Suprapubic skin (tissue), 4 donors: ENCODE measurements at places on chromosomes 12 and 14.

- H3K4me3 ChIP-seq, result peak overlapping the region; percentile 66
- DNase-seq, result no peak
- H3K27me3 ChIP-seq, result no peaks in the 10 kb centered on the region
Measured at GRCh38 chr14:68796418-68797101, 3.7 kb upstream of the ZFP36L1 start.

GRCh38 chr12:33012226-33012625 is 115.6 kb upstream of the PKP2 start:
- no peaks in the 10 kb centered on the region for H3K36me3 ChIP-seq
- H3K4me1 ChIP-seq, result no peaks in the 10 kb centered on the region
- no peak overlapping the region for H3K4me3 ChIP-seq
- no peak overlapping the region for H3K27ac ChIP-seq
- no peaks in the 10 kb centered on the region for H3K27me3 ChIP-seq
- DNase-seq, result no peak

DNA sequence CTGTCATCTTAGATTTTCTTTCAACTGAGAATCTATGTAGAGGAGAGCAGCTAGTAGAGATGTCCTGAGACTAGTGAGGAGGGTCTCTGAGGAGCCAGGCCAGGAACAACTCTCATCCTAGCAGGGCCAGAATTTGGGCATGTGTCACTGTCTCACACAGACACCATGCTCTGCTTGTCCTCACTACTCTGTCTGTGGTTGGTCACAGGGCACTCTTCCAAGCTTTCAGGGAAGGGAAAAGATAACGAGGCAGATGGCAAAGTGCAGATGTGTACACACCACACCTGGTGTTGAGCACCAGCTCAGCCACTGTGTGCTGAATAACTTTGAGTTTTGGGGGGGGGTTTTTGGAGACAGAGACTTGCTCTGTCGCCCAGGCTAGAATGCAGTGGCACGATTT is 2.5 kb downstream of the SSPN start:
- peaks cover 35% of the 10 kb centered on the region for H3K4me1 ChIP-seq
- no peaks in the 10 kb centered on the region for H3K27me3 ChIP-seq
- no peak overlapping the region for H3K27ac ChIP-seq
- DNase-seq, result no peak

GRCh38 chr12:93966516-93967133 is 181.8 kb upstream of the PLXNC1 start:
- H3K27ac ChIP-seq, result no peak overlapping the region
- no peak for DNase-seq
- no peaks in the 10 kb centered on the region for H3K27me3 ChIP-seq
- H3K36me3 ChIP-seq, result no peaks in the 10 kb centered on the region
- H3K4me3 ChIP-seq, result no peak overlapping the region
- H3K4me1 ChIP-seq, result no peaks in the 10 kb centered on the region

DNA sequence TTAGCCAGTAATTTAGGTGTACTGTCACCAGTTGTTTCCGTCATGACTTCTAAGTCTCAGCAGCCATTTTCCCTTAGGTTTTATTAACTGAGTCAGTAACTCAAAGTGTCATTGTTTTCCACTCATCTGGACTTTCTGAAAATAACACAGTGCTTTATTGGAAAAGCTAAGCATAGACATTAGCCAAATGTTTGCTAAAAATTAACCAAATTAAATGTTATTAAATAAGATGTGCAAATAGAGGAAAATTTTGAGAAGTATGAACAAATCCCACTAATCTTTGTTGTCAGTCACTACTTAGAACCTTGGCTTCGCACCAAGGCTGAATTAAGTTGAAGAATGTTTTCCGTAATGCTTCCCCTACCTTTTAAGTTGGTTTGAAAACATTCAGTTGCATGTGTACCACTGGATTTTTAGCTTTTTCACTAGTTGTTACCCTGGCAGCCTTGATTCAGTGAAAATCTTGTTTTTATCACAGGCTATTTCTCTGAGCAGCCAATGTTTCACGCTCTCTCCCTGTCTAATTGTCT is 43.0 kb downstream of the BORCS5 start:
- peak overlapping the region; percentile 77 for H3K27ac ChIP-seq
- no peak for DNase-seq

DNA sequence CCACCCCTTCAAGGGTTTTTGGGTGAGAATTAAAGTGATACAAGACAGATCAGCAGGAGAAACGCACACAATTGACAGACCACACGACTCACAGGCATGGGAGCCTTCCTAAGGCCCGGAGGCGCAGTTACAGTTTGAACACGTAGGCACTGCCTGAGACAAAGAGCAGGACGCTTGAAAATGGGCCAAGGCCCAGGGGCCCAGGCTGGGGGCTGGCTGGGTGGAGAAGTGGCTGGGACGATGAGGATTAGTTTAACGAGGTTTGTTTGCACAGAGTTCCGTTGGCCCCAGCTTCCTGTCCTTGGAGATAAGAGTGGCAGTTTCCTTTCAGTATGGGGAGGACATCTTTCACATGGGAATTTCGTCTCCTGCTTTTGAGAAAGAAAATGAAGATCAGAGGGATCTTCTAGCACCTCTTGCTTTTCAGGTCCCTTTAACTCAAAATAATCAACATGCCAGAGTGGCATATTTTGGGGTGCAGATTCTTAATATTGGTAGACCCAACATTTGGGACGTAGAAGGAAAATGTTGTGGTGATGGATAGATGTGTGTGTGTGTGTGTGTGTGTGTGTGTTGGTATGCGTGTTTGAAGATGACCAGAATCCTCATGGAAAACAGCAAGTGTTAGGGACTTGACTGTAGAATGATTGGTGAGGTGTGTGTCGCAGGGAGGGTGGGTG is 44.6 kb downstream of the DLK1 start:
- peaks cover 48% of the 10 kb centered on the region for H3K27me3 ChIP-seq
- H3K4me3 ChIP-seq, result no peak overlapping the region
- peak; percentile 20 for DNase-seq
- no peaks in the 10 kb centered on the region for H3K36me3 ChIP-seq

DNA sequence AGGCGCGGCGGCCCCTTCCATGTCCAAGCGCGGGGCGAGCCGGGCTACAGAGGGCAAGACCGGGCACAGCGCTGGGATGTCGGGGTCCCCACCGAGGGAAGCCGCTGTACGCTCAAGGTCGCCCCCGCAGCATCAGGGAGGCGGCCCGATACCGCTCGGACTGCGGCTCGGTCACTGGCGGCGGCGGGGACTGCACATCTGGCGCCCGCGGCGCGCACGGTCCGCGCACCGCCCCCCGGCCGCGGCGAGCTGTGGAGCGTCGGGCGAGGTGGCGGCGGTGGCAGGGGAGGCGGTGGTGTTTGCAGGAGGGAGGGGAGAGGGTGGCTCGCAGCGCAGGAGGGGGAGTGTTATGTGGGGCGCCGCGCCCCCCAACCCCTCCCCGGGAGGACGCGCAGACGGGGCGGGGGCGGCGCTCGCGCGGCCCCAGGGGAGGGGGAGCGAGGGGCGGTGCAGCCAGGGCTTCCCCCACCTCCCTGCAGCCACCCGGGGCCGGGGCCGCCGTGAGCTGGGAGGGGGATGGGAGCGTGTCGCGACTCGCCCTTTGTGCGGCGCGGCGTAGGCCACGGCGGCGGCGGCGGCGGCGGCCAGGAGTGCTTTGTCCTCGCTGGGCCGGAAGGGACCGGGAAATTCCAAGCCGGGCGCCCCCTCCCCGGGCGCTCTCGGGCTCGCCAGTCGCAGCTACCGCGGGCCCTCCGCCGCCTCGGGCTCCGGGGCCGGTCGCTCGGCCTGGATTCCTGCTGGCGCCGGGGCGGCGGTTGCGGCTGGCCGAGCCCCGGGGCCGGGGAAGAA is at the start of gene NUAK1:
Gene NUAK1, minus strand, starts transcription at position 322 of the 789 bp plus-strand sequence. Its CDS starts 301 bp downstream, at position 21.
- H3K4me3 ChIP-seq, result peak within 1 kb of the TSS; percentile 90
- H3K36me3 ChIP-seq, result no peaks in the 10 kb centered on the region
- peaks cover 2% of the 10 kb centered on the region for H3K27me3 ChIP-seq
- peaks cover 70% of the 10 kb centered on the region for H3K4me1 ChIP-seq
- H3K27ac ChIP-seq, result peak within 1 kb of the TSS; percentile 99

GRCh38 chr14:85308531-85309300 is 221.2 kb upstream of the FLRT2 start:
- no peaks in the 10 kb centered on the region for H3K4me1 ChIP-seq
- DNase-seq, result no peak
- no peaks in the 10 kb centered on the region for H3K27me3 ChIP-seq

DNA sequence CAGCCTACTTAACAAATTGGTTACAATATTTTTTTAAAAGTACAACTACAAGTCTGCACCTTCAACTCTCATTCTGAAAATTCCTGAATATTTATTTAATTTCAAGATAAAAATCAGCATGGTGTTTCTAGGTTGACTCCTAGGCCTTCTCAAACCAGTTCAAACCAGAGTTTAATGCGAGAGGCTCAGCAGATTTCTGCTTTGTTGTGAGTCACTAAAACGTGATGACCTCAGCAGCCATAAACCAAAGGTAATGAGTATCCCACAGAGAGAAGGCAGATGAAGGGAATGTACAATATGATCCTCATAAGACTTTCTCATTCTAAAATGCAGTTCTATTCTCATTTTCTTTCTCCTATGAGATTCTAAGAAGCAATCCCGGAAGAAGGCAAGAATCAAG is 1.5 kb downstream of the PRDM4 start:
- H3K27ac ChIP-seq, result no peak overlapping the region
- peaks cover 31% of the 10 kb centered on the region for H3K36me3 ChIP-seq
- H3K4me3 ChIP-seq, result peak overlapping the region; percentile 92
- no peak for DNase-seq
- H3K4me1 ChIP-seq, result peaks cover 27% of the 10 kb centered on the region
- H3K27me3 ChIP-seq, result no peaks in the 10 kb centered on the region

GRCh38 chr12:31517994-31518393 is 72.9 kb downstream of the DENND5B start:
- peaks cover 4% of the 10 kb centered on the region for H3K4me1 ChIP-seq
- H3K36me3 ChIP-seq, result no peaks in the 10 kb centered on the region
- H3K4me3 ChIP-seq, result no peak overlapping the region
- no peak for DNase-seq
- H3K27ac ChIP-seq, result no peak overlapping the region

GRCh38 chr12:93157279-93157678 is 220.4 kb upstream of the NUDT4 start:
- no peaks in the 10 kb centered on the region for H3K36me3 ChIP-seq
- DNase-seq, result no peak
- no peaks in the 10 kb centered on the region for H3K27me3 ChIP-seq
- H3K27ac ChIP-seq, result no peak overlapping the region
- no peak overlapping the region for H3K4me3 ChIP-seq

GRCh38 chr12:16385782-16386646 is 38.6 kb downstream of the MGST1 start:
- DNase-seq, result no peak
- H3K27me3 ChIP-seq, result no peaks in the 10 kb centered on the region
- H3K4me1 ChIP-seq, result no peaks in the 10 kb centered on the region
- H3K4me3 ChIP-seq, result no peak overlapping the region
- H3K36me3 ChIP-seq, result no peaks in the 10 kb centered on the region

GRCh38 chr14:105379946-105380345 is 18.4 kb upstream of the TEX22 start:
- no peaks in the 10 kb centered on the region for H3K27me3 ChIP-seq
- H3K27ac ChIP-seq, result no peak overlapping the region
- no peak overlapping the region for H3K4me3 ChIP-seq
- no peak for DNase-seq
- H3K4me1 ChIP-seq, result peaks cover 13% of the 10 kb centered on the region
- peaks cover 46% of the 10 kb centered on the region for H3K36me3 ChIP-seq

- H3K36me3 ChIP-seq, result no peaks in the 10 kb centered on the region
- H3K4me1 ChIP-seq, result peaks cover 29% of the 10 kb centered on the region
- H3K27ac ChIP-seq, result peak overlapping the region; percentile 91
Measured at GRCh38 chr14:75063013-75063412, 811 bp downstream of the ACYP1 start.

DNA sequence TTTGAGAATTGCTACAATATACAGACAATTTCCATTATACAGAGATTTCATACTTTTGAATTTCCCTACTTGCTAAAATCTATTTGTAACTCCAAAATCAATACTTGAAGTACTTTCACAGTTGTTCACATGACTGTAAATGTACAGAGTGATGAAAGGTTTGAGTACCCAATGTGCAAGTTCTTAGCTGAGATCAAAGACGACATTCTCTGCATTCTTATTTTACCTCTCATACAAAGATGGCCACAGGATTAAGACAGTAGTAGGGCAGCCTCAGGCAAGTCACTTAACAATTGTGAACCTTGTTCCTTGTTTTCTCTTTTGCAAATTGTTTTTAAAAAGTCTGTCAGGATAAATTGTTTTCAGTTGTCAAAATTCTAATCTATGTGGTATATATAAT is 255.9 kb upstream of the KITLG start:
- no peaks in the 10 kb centered on the region for H3K4me1 ChIP-seq
- H3K27me3 ChIP-seq, result no peaks in the 10 kb centered on the region
- H3K27ac ChIP-seq, result no peak overlapping the region
- DNase-seq, result no peak
- H3K4me3 ChIP-seq, result no peak overlapping the region

- DNase-seq, result no peak
- H3K4me1 ChIP-seq, result no peaks in the 10 kb centered on the region
- no peak overlapping the region for H3K27ac ChIP-seq
- H3K27me3 ChIP-seq, result no peaks in the 10 kb centered on the region
- no peak overlapping the region for H3K4me3 ChIP-seq
Measured at GRCh38 chr12:87518481-87518880, 510.7 kb downstream of the C12orf50 start.

DNA sequence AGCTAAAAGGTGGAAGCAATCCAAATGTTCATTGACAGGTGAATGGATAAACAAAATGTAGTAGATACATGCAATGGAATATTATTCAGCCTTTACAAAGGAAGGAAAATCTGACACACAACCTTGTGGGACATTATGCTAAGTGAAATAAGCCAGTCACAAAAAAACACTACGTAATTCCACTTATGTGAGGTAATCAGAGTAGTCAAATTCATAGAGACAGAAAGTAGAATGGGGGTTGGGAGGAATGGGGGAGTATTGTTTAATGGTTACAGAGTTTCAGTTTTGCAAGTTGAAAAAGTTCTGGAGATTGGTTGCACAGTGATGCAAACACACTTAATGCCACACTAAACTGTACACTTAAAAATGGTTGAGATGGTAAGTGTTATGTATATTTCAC is 62.8 kb downstream of the LIN52 start:
- DNase-seq, result no peak
- no peaks in the 10 kb centered on the region for H3K27me3 ChIP-seq
- no peak overlapping the region for H3K4me3 ChIP-seq
- no peaks in the 10 kb centered on the region for H3K36me3 ChIP-seq
- no peak overlapping the region for H3K27ac ChIP-seq

GRCh38 chr14:51715742-51716141 is 64.0 kb downstream of the FRMD6 start:
- no peak overlapping the region for H3K4me3 ChIP-seq
- H3K36me3 ChIP-seq, result peaks cover 72% of the 10 kb centered on the region
- no peaks in the 10 kb centered on the region for H3K4me1 ChIP-seq
- H3K27ac ChIP-seq, result no peak overlapping the region
- H3K27me3 ChIP-seq, result no peaks in the 10 kb centered on the region

GRCh38 chr14:66403183-66403582 is 83.0 kb upstream of the CCDC196 start:
- H3K4me3 ChIP-seq, result no peak overlapping the region
- DNase-seq, result no peak
- no peaks in the 10 kb centered on the region for H3K4me1 ChIP-seq
- H3K36me3 ChIP-seq, result no peaks in the 10 kb centered on the region
- H3K27ac ChIP-seq, result no peak overlapping the region
